ENCODE measurements at places on chromosomes 12 and 14. TPM values are rescaled to one million over a fixed set of nuclear protein-coding genes. Genes with fewer than 3 reads are reported as not detected.

GRCh38 chr14:95901054-95901453 lies 24.4 kb downstream of the TUNAR start:
- H3K4me1 ChIP-seq: no peaks in the 10 kb centered on the region
- H3K27ac ChIP-seq: no peak overlapping the region
- no peaks in the 10 kb centered on the region for H3K36me3 ChIP-seq

GRCh38 chr14:93115069-93115820 lies 480 bp downstream of the ITPK1 start:
- no peaks in the 10 kb centered on the region for H3K36me3 ChIP-seq
- peak overlapping the region; percentile 67 for H3K27ac ChIP-seq
- peaks cover 17% of the 10 kb centered on the region for H3K4me1 ChIP-seq

AKAP5 gene
- 1.1 TPM for total RNA-seq

EPYC gene
- total RNA-seq: not detected

- H3K4me3 ChIP-seq: no peak overlapping the region
- no peaks in the 10 kb centered on the region for H3K4me1 ChIP-seq
- H3K27ac ChIP-seq: no peak overlapping the region
- DNase-seq: no peak
- H3K36me3 ChIP-seq: no peaks in the 10 kb centered on the region
Measured at GRCh38 chr12:19398376-19399363, 40.6 kb upstream of the AEBP2 start.

NINJ2 gene
- 3.0 TPM for total RNA-seq

- H3K27me3 ChIP-seq: no peaks in the 10 kb centered on the region
- DNase-seq: no peak
- H3K4me3 ChIP-seq: no peak overlapping the region
Measured at GRCh38 chr14:64734990-64735389, 30.8 kb downstream of the PLEKHG3 start.

CRADD gene
- 11.7 TPM for total RNA-seq

- peaks cover 1% of the 10 kb centered on the region for H3K4me1 ChIP-seq
- H3K4me3 ChIP-seq: no peak overlapping the region
- no peaks in the 10 kb centered on the region for H3K36me3 ChIP-seq
- peaks cover 56% of the 10 kb centered on the region for H3K27me3 ChIP-seq
Measured at GRCh38 chr14:24327303-24327702, 7.6 kb downstream of the ADCY4 start.

MIS18BP1 gene
- total RNA-seq: 40.4 TPM

GRCh38 chr14:104396682-104397470 lies 182.7 kb upstream of the C14orf180 start:
- peaks cover 39% of the 10 kb centered on the region for H3K27me3 ChIP-seq
- no peaks in the 10 kb centered on the region for H3K36me3 ChIP-seq
- no peak overlapping the region for H3K27ac ChIP-seq

A2ML1 gene
- 0.19 TPM for total RNA-seq

DNA sequence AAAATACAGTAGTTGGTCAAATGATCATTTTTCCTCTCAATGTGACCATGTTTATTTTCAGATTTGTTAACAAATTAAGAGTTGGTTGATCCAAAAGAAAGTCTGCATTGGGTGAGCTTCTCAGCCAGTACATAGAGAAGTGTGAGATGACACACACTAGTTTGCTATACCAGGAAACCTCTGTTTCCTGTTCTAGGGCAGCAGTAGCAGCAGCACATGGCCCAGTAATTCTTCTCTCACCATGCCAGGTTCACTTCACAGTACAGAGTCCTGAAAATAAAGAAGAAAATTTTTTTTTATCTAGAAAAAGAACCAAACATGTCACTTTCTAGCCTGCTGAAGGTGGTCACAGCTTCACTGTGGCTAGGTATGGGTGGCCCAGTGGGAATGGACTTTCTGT lies 250.2 kb upstream of the OR4E1 start:
- H3K36me3 ChIP-seq: no peaks in the 10 kb centered on the region
- H3K27me3 ChIP-seq: peaks cover 5% of the 10 kb centered on the region
- DNase-seq: no peak
- no peak overlapping the region for H3K4me3 ChIP-seq
- no peak overlapping the region for H3K27ac ChIP-seq

BEST3 gene
- total RNA-seq: not detected

SLC25A47 gene
- not detected for total RNA-seq

- H3K36me3 ChIP-seq: no peaks in the 10 kb centered on the region
- no peaks in the 10 kb centered on the region for H3K4me1 ChIP-seq
- H3K27ac ChIP-seq: no peak overlapping the region
- H3K27me3 ChIP-seq: no peaks in the 10 kb centered on the region
- no peak overlapping the region for H3K4me3 ChIP-seq
Measured at GRCh38 chr14:45728434-45729225, 475.6 kb upstream of the MIS18BP1 start.

- no peak for DNase-seq
- H3K4me3 ChIP-seq: no peak overlapping the region
- no peaks in the 10 kb centered on the region for H3K36me3 ChIP-seq
- H3K27me3 ChIP-seq: no peaks in the 10 kb centered on the region
Measured at GRCh38 chr12:91588874-91589454, 406.3 kb upstream of the DCN start.

DNA sequence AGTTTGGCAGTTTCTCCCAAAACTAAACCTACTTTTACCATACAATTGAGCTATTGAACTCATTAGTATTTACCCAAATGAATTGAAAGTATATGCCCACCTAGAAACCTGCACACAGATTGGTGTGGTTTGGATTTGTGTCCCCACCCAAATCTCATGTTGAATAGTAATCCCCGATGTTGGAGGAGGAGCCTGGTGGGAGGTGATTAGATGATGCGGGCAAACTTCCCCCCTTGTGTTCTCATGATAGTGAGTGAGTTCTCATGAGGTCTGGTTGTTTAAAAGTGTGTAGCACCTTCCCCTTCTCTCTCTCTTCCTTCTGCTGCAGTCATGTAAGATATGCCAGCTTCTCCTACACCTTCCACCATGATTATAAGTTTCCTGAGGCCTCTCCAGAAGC lies 4.0 kb upstream of the KRT6C start:
- no peak for DNase-seq
- H3K27ac ChIP-seq: no peak overlapping the region
- no peaks in the 10 kb centered on the region for H3K4me1 ChIP-seq
- H3K36me3 ChIP-seq: no peaks in the 10 kb centered on the region
- no peak overlapping the region for H3K4me3 ChIP-seq

MMP14 gene
- total RNA-seq: 198 TPM

DNA sequence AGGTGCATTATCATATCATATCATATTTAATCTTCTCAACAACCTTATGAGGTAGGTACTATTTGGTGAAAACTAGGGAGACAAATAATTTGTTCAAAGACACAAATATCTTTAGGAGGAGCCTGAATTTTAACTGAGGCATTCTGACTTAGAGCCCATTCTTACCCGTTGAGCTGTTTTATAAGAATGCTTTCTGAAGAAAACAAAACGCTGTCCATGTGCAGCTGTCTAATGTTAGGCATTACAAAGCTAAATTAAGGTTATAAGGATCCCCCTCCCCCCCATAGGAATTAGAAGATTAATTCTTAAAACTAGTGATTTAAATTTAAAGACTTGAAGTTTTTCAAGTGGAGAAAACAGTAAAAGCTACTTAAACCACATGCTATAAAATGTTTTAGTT lies 6.4 kb downstream of the KTN1 start:
- peaks cover 20% of the 10 kb centered on the region for H3K4me1 ChIP-seq
- H3K27me3 ChIP-seq: no peaks in the 10 kb centered on the region
- no peak for DNase-seq
- H3K36me3 ChIP-seq: no peaks in the 10 kb centered on the region
- H3K4me3 ChIP-seq: no peak overlapping the region
- H3K27ac ChIP-seq: no peak overlapping the region

GRCh38 chr12:44015333-44015941 lies 179.6 kb downstream of the TMEM117 start:
- no peaks in the 10 kb centered on the region for H3K4me1 ChIP-seq
- no peaks in the 10 kb centered on the region for H3K27me3 ChIP-seq
- no peak for DNase-seq
- no peak overlapping the region for H3K4me3 ChIP-seq

DNA sequence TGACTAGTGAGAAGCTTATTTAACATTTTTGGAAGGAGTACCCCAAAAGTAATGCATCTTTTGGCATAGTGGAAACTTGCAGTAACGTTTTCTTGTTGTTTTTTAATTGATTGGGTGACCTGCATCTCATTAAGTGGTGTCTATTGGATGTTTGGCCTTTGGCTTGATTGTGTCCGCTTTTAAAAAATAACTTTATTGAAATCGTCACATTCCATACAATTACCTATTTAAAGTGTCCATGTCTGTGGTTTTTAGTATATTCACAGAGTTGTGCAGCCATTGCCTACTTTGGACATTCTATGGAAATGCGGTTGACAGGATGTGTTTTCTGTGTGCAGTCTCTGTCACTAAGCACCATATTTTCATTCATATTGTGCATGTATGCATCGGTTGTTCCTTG lies 46.3 kb downstream of the TRAF3 start:
- H3K27ac ChIP-seq: no peak overlapping the region
- no peak overlapping the region for H3K4me3 ChIP-seq
- no peak for DNase-seq

GRCh38 chr12:67045650-67046049 lies 223.5 kb upstream of the CAND1 start:
- DNase-seq: no peak
- no peaks in the 10 kb centered on the region for H3K27me3 ChIP-seq
- H3K36me3 ChIP-seq: no peaks in the 10 kb centered on the region
- peaks cover 7% of the 10 kb centered on the region for H3K4me1 ChIP-seq

DNA sequence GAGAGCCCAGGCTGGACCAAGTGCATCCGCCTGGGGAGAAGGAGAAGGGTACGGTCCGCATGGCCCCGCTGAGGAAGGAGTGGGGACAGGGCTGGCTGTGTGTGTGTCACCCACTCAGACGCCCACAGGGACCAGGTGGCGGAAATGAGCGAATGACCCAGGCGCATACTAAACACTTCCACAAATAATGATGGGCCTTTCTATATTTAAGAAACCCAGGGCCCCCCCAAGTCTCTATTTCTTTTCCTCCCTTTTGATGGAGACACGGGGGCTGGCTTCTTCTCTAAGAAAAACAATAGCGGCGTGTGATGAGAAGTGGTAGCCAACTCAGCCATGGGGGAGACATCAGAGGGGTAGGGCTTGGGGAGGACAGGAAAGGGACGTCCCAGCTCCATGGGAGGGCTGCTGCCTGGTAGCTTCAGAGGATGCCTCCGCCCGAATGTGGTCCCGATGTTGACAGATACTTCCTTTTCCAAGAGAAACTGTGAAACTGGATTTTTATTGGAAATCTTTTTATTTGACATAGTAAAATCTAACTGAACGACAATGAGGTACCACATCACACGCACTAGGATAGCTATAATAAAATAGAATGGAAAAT lies 6.3 kb upstream of the MAP1LC3B2 start:
- no peaks in the 10 kb centered on the region for H3K36me3 ChIP-seq
- no peak overlapping the region for H3K27ac ChIP-seq
- no peak overlapping the region for H3K4me3 ChIP-seq
- H3K4me1 ChIP-seq: no peaks in the 10 kb centered on the region
- H3K27me3 ChIP-seq: peaks cover 3% of the 10 kb centered on the region

GRCh38 chr12:27550653-27550975 lies 26.6 kb downstream of the PPFIBP1 start:
- H3K4me1 ChIP-seq: peaks cover 26% of the 10 kb centered on the region
- DNase-seq: no peak
- no peak overlapping the region for H3K27ac ChIP-seq
- no peaks in the 10 kb centered on the region for H3K27me3 ChIP-seq
- no peak overlapping the region for H3K4me3 ChIP-seq
- peaks cover 1% of the 10 kb centered on the region for H3K36me3 ChIP-seq

PPP4R4 gene
- total RNA-seq: 13.5 TPM

DNA sequence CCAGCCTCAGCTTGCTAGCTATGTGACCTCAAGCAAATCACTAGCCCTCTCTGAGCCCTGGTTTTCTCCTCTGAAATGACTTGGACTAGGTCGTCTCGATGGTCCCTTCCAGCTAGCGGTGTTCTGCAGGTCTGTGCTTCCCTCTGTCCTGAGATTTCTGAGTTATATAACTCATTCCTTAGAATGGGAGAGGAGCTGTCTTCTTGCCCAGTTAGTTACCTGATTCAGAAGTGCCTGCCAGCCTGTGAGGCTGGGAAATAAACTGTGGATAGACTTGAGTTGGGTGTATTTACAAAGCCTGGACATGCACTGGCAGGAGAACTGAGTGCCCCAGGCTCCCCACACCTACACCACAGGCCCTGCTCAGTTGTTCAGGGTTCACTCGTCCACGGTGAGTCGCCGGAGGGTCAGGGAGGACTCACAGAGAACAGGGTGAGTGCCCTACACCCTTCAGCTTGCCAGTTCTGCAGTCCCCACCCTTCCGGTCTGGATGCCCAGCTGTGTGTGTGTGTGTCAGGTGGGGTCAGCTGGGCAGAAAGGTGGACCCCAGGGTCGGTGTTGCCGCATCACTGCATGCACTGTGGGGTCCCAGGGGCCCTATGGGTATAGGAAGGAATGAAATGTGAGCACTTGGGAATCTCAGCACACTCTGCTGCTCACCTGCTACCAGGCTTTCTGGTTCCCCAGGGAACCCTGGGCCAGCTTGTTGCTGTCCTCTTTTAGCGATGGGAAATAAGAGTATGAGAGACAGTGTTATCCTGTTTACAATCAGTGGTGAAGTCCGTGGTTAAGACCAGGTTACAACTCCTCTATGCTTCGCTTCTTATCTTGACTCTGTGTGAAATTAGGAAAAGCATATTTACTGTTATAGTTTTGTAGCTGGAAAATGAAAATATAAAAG lies 348.2 kb downstream of the DPF3 start:
- H3K4me1 ChIP-seq: no peaks in the 10 kb centered on the region
- H3K27ac ChIP-seq: no peak overlapping the region
- no peaks in the 10 kb centered on the region for H3K36me3 ChIP-seq
- H3K4me3 ChIP-seq: no peak overlapping the region
- DNase-seq: no peak

- peaks cover 2% of the 10 kb centered on the region for H3K36me3 ChIP-seq
- no peaks in the 10 kb centered on the region for H3K27me3 ChIP-seq
- no peaks in the 10 kb centered on the region for H3K4me1 ChIP-seq
Measured at GRCh38 chr12:87509237-87509820, 519.9 kb downstream of the C12orf50 start.

DNA sequence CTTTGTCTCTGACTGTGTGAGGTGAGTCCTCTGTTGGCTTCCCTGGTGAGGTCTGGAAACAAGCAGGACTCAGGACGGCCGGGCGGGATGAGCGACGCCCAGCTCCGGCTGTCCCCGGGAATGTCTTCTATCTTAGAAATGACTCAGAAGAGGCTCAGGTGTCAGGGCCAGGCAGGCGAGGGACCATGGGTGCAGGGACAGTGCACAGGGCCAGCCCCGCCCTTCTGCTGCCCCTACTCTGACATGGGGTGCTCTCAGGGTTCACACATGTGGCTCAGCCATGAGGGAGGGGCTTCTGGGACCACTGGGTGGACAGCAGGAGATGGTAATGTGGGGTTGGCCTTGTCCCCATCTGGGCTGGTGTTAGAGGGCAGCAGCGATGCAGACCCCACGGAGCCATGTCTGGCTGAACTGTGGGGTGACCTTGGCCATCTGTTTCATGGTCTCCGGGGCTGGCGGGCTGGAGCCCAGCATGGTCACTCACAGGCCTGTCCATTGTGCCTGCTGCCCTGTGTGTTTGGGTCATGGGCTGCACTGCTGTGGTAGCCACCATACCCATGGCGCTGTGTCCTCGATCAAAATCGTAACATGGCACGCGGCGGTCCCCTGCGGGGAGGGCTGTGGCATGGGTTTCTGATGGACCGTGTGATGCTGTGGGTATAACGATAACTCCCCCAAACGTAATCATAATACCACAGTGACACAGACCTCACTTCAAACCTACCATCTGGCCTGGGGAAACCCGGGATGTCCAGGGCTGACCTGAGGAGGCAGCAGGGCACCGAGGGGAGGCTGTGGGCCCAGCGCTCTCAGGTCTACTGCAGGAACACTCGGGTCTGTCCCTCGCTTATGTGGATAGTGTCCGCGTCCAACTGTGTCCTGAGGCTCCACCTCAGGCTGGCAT lies 368.8 kb downstream of the TMEM121 start:
- no peak overlapping the region for H3K27ac ChIP-seq
- H3K27me3 ChIP-seq: no peaks in the 10 kb centered on the region
- H3K4me1 ChIP-seq: no peaks in the 10 kb centered on the region
- DNase-seq: no peak
- no peak overlapping the region for H3K4me3 ChIP-seq

TMEM253 gene
- total RNA-seq: 1.4 TPM

Data from progenitor cell of endocrine pancreas (in vitro differentiated cells).